ENCODE measurements at places on chromosomes 2 and 18.

DNA sequence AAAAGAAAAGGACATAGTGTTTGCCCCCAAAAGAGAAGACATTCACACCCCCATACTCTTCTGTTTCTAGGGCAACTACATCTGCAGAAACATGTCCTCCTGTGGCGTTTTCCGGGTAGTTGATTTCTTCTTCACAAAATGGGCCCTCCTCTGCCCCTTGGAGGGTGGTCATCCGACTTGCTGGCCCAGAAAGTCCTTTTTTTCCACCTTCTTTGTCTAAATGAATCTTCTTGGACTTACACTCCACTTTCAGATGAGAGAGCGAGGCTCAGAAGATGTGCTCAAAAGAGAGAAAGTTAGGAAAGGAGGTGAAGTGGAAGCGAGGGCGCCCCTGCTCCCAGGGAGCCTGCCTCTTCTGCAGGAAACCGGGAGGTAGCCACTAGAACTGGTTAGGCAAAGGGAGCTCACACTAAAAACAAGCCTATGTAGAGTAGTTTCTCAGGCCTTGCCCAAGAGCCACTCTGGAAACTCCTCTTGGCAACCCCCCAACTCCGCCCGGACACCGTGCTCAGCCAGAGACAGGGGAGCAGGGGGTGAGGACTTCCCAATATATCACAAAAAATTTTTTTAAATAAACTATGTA lies 10.2 kb upstream of the SIX3 start:
- no peak for DNase-seq

GRCh38 chr2:46704041-46704440 lies 211.6 kb downstream of the MCFD2 start:
- no peak for DNase-seq

- no peak for DNase-seq
Observed at GRCh38 chr2:186887107-186888090, 38.4 kb upstream of the ZSWIM2 start.

DNA sequence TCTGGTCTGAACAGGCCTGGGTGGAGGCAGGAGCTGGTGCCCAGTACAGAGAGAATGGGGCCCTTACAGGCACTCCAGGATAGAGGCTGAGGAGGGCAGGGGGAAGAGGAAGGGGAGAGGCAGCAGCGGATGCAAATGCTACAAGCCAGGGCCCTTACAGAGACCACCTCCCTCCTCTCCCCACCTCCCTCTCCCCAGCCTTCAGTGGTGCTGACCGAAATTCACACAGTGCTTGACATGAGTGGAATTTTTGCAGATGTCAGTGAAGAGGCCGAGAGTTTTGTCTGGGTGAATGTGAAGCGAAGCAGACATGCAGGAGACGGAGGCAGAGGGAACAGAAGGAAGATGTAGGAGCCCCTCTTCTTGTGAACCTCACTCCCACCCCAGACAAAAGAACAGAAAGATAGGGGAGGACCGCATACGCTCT lies 31.9 kb downstream of the CIB4 start:
- DNase-seq, result no peak

Measured in HAP-1 (cell line).